ENCODE measurements at places on chromosomes 12 and 14.

DNA sequence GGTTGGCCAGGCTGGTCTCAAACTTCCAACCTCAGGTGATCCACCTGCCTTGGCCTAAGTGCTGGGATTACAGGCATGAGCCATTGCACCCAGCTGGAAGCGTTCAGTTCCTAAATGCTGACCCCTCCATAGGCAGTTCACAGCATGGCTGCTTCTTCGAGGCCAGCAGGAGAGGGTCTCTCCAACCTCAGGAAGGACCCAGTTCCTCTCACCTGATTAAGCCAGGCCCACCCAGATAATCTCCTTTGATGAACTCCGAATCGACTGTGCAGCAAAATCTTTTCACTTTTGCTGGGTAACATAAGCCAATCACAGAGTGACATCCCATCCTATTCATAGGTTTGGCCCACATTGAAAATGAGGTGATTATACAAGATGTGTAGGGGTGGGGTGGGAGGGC lies 165.1 kb downstream of the ADCK1 start:
- DNase-seq = no peak
- H3K27me3 ChIP-seq = peaks cover 73% of the 10 kb centered on the region
- no peaks in the 10 kb centered on the region for H3K36me3 ChIP-seq
- H3K4me3 ChIP-seq = no peak overlapping the region
- H3K4me1 ChIP-seq = peaks cover 6% of the 10 kb centered on the region

DNA sequence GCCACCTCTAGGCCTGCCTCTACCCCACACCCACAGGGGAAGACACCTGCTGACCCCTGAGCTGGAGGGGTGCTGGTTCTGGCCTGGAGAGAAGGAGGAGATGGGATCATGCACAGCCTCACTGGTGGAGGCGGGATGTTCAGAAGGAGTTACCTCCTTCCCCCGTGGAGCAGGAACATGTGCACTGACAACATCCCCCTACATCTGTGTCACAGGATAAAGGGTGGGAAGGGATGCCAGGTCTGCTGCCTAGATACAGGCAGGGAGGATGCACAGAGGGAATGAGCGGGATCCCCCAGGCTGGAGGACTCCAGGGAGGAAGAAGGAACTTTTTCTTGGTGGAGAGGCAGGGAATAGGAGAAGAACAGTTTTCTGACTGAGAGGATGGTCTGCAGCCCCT lies 8.8 kb downstream of the NRXN3 start:
- DNase-seq = no peak
- H3K27me3 ChIP-seq = peaks cover 36% of the 10 kb centered on the region
- no peak overlapping the region for H3K27ac ChIP-seq

GRCh38 chr12:101299346-101299745 lies 19.4 kb downstream of the UTP20 start:
- H3K4me1 ChIP-seq = no peaks in the 10 kb centered on the region
- H3K27me3 ChIP-seq = no peaks in the 10 kb centered on the region
- peaks cover 54% of the 10 kb centered on the region for H3K36me3 ChIP-seq
- H3K4me3 ChIP-seq = no peak overlapping the region
- DNase-seq = no peak

GRCh38 chr14:93895023-93895604 lies 32.0 kb upstream of the FAM181A start:
- H3K27ac ChIP-seq = peak overlapping the region; percentile 82
- no peak for DNase-seq
- peaks cover 11% of the 10 kb centered on the region for H3K27me3 ChIP-seq
- H3K4me1 ChIP-seq = peaks cover 39% of the 10 kb centered on the region

DNA sequence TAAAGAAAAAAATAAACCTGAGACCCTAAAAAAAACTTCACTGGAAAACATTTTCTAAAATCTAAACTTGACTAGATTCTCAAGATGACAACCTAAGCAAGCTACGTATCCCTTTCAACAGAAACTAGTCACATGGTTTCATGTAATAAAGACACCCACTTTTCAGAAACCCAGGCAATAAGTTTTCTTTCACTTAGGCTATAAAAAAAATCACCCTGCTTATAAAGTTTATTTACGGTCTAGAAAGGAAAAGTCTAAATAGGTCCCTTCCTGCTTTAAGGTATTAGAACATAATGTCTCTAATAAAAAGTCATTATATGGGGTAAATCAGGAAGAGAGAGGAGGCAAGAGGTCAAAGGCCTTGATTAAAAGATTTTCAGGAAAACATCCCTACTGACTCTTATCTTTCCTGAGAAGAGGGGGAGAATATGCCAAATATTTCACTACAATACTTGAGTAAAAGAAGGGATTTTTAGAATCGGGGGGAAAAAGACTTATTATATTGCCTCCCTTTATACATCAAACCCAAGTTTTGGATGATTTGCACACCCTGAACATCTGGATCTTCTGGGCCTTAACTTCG lies 9.5 kb downstream of the CLIP1 start:
- H3K27me3 ChIP-seq = no peaks in the 10 kb centered on the region
- no peak for DNase-seq
- H3K27ac ChIP-seq = no peak overlapping the region
- H3K4me3 ChIP-seq = no peak overlapping the region

DNA sequence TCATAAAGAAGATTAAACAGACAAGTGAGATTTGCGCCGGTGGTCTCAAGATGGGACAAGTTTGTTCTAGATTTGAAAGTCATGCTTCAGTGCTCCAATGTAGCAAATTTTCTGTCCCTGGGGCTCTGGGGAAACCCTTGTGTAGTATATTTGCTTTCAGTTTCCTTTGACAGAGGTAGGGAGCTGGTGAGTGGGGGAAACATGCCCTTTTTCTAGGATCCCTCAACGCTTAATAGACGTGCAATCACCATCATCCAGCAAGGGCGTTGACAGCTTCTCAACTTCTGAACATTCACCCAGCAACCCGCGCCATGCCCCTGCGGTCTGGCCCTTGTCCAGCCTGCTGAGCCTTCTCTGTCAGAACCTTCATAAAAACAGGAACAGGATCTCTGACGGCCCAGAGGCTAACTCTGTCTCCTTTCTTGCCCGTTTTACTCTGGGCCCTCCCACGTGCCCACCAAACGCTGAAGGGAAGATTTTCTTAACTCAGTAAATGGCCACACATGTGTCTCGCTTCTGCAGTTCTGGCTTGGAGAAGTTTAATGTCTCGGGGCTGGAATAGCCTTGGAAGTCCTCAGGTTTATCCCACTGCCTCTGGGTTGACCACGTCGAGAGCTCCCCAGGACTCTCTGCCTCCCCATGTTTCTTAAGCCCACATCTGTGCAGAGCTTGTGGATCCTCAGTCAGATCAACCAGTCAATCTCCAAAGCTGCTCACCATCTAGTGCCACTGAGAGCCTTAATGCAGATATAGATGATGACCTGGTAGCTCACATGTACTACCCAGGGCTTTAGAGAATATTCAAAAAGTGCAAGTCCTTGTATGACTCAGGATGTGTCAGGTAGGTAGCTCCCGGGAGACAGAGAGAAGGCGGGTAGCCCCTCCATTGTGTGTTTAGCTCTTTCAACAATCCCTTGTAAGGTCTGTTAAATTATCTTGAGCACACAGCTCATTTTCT lies 58.1 kb upstream of the CCND2 start:
- H3K4me3 ChIP-seq = no peak overlapping the region
- peaks cover 14% of the 10 kb centered on the region for H3K4me1 ChIP-seq
- H3K27ac ChIP-seq = no peak overlapping the region
- no peaks in the 10 kb centered on the region for H3K36me3 ChIP-seq

GRCh38 chr12:79826267-79827128 lies 108.4 kb downstream of the PPP1R12A start:
- H3K27me3 ChIP-seq = no peaks in the 10 kb centered on the region
- DNase-seq = no peak
- no peak overlapping the region for H3K4me3 ChIP-seq

DNA sequence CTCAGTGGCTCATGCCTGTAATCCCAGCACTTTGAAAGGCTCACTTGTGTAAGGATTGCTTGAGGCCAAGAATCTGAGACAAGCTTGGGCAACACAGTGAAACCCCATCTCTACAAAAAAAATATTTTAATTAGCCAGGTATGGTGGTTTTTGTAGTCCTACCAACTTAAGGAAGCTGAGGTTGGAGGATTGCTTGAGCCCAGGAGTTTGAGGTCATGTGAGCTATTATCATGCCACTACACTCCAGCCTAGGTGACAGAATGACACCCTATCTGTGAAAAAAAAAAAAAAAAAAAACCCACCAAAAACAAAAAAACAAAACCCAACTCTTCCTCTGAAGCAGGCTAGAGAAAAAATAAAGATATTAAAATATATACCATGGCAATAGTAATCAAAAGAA lies 41.2 kb downstream of the TMEM116 start:
- H3K36me3 ChIP-seq = peaks cover 49% of the 10 kb centered on the region
- DNase-seq = no peak
- no peaks in the 10 kb centered on the region for H3K27me3 ChIP-seq
- no peak overlapping the region for H3K4me3 ChIP-seq

- H3K4me1 ChIP-seq = no peaks in the 10 kb centered on the region
- H3K4me3 ChIP-seq = no peak overlapping the region
- DNase-seq = no peak
- H3K27ac ChIP-seq = no peak overlapping the region
- peaks cover 1% of the 10 kb centered on the region for H3K27me3 ChIP-seq
These were observed 418 bp upstream of the CISTR start for GRCh38 chr12:53752192-53752601.

DNA sequence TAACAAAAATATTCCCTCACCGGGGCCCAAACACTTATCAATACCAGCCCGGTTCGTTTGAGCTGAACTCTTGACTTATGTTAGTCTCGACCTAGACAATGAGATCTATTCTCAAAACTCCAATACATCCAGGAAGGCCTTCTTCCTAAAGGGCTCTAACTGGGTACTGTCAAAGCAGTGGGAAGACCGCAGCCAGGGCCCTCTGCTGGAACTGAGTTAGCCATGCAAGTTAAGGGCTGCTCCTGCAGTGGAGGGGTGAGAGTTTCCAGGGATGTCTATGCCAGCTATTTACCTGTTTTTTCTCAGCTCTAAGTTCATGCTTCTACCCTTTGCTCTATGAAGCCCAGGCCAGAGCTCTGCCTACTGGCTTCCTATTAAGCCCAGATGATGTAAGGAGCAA lies 348.8 kb downstream of the GXYLT1 start:
- H3K4me1 ChIP-seq = peaks cover 22% of the 10 kb centered on the region
- H3K27me3 ChIP-seq = no peaks in the 10 kb centered on the region
- peaks cover 8% of the 10 kb centered on the region for H3K36me3 ChIP-seq
- DNase-seq = peak; percentile 17
- H3K27ac ChIP-seq = no peak overlapping the region

GRCh38 chr12:23817345-23817744 lies 132.1 kb downstream of the SOX5 start:
- H3K36me3 ChIP-seq = no peaks in the 10 kb centered on the region
- no peak overlapping the region for H3K27ac ChIP-seq
- H3K4me1 ChIP-seq = peaks cover 16% of the 10 kb centered on the region
- H3K27me3 ChIP-seq = no peaks in the 10 kb centered on the region

- no peak overlapping the region for H3K27ac ChIP-seq
- no peak overlapping the region for H3K4me3 ChIP-seq
- H3K27me3 ChIP-seq = no peaks in the 10 kb centered on the region
- peaks cover 38% of the 10 kb centered on the region for H3K4me1 ChIP-seq
- DNase-seq = no peak
- H3K36me3 ChIP-seq = no peaks in the 10 kb centered on the region
These were observed 15.7 kb downstream of the ARL6IP4 start for GRCh38 chr12:122996188-122996601.

DNA sequence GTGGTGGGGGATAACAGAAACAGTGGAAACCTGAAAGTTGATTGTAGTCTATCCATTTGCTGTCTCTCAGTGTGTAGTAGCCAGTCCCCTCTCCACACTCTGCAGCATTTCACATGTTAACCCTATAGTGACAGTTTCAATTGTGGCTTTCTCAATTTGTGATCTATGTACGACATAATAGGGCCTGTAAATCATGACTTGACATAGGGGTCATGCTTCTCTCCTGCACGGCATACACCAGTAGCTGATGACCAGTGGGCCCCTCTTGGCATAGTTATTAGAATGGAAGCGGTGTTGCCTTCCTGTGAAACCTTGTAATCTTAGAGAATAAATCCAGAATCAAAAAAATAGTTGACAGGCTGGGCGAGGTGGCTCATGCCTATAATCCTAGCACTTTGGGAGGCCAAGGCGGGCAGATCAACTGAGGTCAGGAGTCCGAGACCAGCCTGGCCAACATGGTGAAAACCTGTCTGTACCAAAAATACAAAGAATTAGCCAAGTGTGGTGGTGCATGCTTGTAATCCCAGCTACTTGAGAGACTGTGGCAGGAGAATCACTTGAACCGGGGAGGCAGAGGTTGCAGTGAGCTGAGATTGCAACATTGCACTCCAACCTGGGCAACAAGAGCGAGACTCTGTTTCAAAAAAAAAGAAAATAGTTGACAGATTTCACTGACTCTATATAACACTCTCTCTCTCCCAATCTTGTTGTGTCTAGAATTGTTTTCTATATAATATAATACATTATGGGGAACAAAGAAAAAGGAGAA lies 44.6 kb upstream of the VSX2 start:
- H3K4me1 ChIP-seq = peaks cover 28% of the 10 kb centered on the region
- H3K36me3 ChIP-seq = peaks cover 20% of the 10 kb centered on the region
- peaks cover 3% of the 10 kb centered on the region for H3K27me3 ChIP-seq
- no peak for DNase-seq
- H3K4me3 ChIP-seq = no peak overlapping the region

- no peaks in the 10 kb centered on the region for H3K36me3 ChIP-seq
- H3K4me3 ChIP-seq = no peak overlapping the region
- H3K27ac ChIP-seq = no peak overlapping the region
- no peaks in the 10 kb centered on the region for H3K4me1 ChIP-seq
- H3K27me3 ChIP-seq = no peaks in the 10 kb centered on the region
These were observed 235.9 kb upstream of the KITLG start for GRCh38 chr12:88816201-88816600.

DNA sequence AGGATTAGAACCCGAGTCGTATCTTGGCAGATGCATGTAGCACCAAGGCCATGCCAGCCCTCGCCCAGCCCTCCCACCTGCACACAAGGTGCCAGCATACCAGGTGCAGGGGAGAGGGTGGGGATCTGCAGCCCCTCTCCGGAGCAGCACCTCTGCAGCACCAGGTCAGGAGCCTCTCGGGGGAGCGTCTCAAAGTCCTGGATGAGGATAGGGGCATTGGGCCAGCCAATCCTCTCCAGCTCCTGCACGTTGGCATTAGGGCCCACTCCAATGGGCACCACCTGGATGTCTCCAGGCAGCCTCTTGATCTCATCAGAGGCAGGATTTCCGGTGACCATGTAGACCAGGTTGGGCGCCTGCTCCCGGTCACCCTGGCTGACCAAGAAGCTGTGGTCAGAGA lies 73.2 kb upstream of the ANO2 start:
- H3K27ac ChIP-seq = no peak overlapping the region
- no peaks in the 10 kb centered on the region for H3K36me3 ChIP-seq
- no peak overlapping the region for H3K4me3 ChIP-seq
- H3K27me3 ChIP-seq = peaks cover 20% of the 10 kb centered on the region

DNA sequence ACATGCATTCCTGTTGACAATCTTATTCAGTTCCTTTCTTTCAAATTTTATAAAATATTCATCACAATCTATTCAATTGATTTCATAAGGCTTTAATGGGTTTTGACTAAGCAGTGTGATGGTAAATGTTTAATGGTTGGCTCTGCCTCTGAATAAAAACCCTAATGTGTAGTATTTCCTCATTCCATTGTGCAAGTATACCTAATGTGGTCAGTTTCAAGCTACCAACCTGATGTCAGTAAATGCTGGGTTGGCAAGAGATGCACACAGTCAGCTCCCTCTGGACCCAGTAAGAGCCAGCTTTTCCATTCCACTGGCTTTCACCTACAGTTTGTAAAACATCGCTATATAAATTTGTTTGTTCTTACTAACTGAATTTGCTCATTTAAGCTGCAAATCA lies 53.9 kb downstream of the METTL25 start:
- H3K27me3 ChIP-seq = peaks cover 2% of the 10 kb centered on the region
- H3K4me1 ChIP-seq = no peaks in the 10 kb centered on the region
- no peak for DNase-seq
- H3K4me3 ChIP-seq = no peak overlapping the region
- no peak overlapping the region for H3K27ac ChIP-seq

Data from nephron progenitor cell (in vitro differentiated cells).